ENCODE measurements at places on chromosomes 4 and X.

DNA sequence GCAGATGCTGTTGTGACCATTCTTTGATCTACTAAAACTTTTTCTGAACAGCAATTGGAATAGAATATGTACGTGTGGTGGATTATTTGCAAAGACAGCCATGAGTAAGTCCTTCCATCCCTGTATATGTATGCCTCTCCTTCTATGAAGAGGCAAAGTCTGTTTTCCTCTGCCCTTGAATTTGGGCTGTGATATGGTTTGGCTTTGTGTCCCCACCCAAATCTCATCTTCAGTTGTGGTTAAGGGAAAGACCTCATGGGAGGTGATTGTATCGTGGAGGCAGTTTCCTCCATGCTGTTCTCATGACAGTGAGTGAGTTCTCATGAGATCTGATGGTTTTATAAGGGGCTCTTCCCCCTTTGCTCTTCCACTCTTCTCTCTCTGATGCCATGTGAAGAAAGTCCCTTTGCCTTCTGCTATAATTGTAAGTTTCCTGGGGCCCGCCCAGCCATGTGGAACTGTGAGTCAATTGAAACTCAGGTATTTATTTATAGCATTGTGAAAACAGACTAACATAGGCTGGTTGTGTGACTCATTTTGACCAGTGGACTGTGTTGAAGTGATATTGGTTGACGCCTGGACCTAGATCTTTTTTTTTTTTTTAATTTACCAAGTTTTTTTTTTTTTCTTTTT lies 108.3 kb upstream of the CAMK2D start:
- no peak for DNase-seq

DNA sequence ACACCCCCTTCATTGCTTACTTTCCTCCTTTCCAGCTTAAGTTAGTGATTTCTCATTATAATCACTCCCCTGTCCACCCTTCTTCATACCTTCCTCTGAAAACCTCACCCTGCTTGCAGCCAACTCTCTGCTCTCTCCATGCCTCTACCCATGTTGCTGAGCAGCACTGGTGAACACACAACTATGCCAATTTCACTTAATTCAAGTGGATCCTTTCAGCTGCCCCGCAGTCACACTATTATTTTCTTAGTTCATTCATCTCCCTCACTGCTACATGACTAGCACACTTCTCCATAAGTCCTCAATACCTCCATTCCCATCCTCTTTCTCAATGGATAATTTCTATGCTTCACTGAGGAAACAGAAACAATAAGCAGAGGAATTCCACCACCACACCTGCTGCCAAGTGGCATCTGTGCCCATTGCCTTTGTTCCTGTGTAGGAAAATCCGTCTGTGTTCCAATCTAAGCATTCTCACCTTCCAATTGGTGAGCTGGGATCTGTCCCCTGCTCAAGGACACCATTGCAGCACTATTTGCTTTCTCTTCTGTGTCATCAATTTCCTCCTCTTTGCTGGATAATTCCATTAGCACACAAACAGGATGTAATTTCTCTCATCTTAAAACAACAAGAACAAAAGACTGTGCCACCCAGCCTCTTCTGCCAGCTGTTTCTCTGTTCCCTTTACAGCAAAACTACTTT lies 25.2 kb upstream of the PRSS48 start:
- no peak for DNase-seq

- DNase-seq, result no peak
These were observed 18.7 kb downstream of the FLNA start for GRCh38 chrX:154355776-154356140.

GRCh38 chr4:139015948-139016471 lies 429 bp downstream of the NOCT start:
- DNase-seq, result no peak

- DNase-seq, result no peak
These were observed 16.1 kb downstream of the ABCD1 start for GRCh38 chrX:153740631-153741222.

GRCh38 chrX:153885968-153886903 lies at the start of gene L1CAM:
Gene L1CAM (minus strand): TSS chrX:153886173. CDS start chrX:153875836, 10,337 bp downstream.
- no peak for DNase-seq

DNA sequence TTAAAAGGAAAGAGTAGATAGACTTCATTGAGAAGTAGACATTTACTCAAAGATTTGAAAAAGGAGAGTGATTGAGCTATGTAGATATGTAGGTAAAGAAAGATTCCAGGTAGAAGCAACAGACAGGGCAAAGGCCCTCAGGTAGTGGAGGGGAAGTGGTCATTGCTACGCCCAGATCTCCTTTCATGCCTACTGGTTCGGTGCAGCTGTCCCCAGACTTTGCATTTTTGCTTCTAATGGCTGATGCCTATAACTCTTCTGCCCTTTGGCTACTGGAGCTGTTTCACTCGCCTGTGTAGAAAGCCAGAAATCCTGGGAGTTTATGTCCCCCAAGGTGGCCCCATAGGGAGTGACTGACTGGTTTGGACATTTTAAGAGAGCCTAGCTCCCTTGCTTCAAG lies 16.9 kb upstream of the ARMCX2 start:
- DNase-seq, result no peak

- no peak for DNase-seq
These were observed 123.0 kb downstream of the KDR start for GRCh38 chr4:55002431-55002830.

DNA sequence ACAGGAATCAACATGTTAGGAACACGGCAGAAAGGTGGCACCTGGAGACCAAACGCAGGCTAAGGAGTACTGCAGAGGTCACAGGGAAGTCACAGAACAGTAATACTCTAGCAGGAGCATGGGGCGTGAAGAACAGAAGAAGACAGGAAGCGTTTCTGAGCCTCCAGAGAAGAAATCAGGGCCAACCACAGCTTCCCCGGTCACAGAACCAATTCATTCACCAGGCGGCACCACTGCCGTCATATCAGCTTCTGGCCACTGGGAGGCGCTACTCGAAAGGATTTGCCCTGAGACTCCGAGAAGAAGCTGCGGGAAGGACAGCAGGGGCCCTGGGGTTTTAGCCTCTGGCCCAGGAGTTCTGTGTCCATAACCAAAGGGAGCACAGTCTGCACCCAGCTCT lies 78.0 kb upstream of the DRD5 start:
- no peak for DNase-seq

GRCh38 chr4:111814961-111815360 lies 330.3 kb upstream of the FAM241A start:
- DNase-seq, result no peak

DNA sequence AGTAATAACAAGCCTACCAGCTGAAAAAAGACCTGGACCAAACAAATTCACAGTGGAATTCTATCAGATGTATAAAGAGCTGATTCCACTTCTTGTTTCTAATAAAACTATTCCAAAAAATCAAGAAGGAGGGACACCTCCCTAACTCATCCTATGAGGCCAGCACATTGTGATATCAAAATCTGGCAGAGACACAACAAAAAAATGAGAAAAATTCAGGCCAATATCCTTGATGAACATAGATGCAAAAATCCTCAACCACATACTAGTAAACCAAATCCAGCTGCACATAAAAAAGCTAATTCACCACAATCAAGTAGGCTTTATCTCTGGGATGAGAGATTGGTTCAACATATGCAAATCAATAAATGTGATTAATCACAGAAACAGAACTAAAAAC lies 147.9 kb upstream of the NEIL3 start:
- no peak for DNase-seq

GRCh38 chrX:40871385-40872082 lies 136.2 kb upstream of the MED14 start:
- DNase-seq, result no peak

GRCh38 chr4:157964463-157964862 lies 208.4 kb downstream of the GASK1B start:
- DNase-seq, result no peak

DNA sequence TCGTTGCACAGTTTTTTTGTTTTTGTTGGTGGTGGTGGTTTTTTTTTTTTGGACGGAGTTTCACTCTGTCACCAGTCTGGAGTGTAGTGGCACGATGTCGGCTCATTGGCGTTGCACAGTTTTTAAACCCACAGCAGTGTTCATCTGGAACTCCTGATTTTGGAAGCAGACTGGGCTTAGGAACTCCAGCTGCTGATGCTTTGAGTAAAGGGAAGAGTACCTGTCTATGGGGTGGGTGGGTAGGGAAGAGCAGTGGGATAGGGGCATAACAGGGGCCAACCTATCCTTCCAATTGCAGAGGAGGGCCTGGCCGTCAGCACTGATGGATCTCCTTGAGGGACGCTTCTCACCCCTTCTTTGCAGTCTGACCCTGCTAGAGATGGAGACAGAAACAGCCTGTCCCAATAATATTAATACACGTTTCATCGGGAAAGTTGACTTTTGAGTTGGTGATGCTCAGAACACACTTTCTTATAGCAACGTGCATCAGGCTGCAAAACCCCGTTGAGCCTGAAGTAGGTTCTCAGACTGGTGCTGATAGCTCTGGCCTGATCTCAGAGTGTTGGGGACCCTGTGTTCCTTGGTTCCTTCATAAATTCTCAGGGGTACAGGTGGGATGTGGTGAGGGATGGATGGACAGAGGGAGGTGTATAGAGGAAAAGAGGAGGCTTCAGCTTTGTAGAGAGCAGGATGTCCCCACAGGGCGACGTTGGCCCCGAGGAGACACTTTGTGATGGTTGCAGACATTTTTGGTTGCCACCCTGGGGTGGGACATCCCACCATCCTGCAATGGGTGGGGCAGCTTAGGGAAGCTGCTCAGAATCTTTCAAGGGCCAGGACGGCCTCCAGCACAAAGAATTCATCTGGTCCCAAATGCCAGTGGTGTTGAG lies 2.3 kb downstream of the CD99 start:
- DNase-seq, result no peak

GRCh38 chr4:176464748-176465147 lies 145.0 kb downstream of the SPCS3 start:
- DNase-seq, result no peak

DNA sequence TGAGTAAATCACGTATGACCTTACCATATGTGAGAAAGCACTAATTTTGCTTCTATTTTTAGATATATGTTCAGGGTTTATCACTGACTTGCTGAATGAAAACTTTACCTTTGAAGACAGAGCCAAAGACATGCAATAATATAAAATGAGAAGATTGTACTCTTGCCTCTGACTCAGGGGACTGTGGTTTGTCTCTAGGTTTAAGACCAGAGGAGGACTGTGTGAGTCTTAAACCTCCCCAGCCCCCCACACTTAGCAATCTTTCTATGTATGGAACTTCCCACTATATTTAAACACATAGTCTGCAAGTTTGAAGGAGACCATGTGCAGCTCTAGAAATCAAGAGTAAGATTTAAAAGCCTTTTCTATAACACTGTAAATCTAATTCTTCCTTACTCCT lies 368.7 kb upstream of the FAM241A start:
- peak; percentile 60 for DNase-seq

- DNase-seq, result no peak
These were observed 12.8 kb upstream of the AKAP17A start for GRCh38 chrX:1578511-1579173.

DNA sequence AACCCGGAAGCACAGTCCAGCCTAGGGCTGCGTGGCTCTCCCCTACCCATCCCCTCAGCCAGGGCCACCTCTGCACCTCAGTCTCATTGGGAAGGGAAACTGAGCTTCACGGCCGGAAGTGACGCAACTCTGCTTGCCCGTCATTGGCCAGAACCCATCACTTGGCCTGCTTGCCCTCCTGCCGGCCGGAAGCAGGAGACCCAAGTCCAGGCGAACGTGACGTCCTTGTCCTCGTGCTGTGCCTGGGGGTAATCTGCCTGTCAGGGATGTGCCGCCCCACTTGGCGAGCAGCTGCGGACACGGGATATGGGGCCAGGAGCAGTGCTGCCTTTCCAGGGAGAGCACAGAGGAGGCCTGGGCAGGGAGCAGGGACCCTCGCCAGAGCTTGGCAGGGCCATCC lies 31.2 kb downstream of the ZFYVE28 start:
- DNase-seq, result no peak

GRCh38 chrX:150308532-150309157 lies 54.5 kb upstream of the MAMLD1 start:
- DNase-seq, result no peak
